Upper lobe of left lung (tissue), 6 donors: ENCODE measurements at places on chromosomes 13 and 19.
A peak's percentile ranks its signal among the peaks of the same experiment; 100 is the strongest.

DNA sequence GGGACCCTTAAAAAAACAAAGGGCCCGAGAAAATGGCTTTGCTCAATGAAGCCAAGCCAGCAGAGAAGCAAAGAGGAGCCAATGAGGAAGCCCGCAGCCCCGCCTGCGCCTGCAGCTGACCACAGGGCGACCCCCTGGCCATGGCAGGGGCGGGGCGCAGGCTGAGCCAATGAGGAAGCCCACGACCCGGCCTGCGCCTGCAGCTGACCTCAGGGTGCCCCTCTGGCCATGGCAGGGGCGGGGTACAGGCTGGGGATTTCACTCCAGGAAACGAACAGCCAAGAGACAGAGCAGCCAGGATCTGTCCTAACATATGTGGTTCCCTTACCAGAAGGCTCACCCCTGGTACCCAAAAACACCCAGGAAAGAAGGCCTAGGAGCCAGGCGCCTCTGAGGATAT is 101.4 kb downstream of the STK24 start:
- peaks cover 19% of the 10 kb centered on the region for H3K4me1 ChIP-seq
- H3K27me3 ChIP-seq: no peaks in the 10 kb centered on the region

DNA sequence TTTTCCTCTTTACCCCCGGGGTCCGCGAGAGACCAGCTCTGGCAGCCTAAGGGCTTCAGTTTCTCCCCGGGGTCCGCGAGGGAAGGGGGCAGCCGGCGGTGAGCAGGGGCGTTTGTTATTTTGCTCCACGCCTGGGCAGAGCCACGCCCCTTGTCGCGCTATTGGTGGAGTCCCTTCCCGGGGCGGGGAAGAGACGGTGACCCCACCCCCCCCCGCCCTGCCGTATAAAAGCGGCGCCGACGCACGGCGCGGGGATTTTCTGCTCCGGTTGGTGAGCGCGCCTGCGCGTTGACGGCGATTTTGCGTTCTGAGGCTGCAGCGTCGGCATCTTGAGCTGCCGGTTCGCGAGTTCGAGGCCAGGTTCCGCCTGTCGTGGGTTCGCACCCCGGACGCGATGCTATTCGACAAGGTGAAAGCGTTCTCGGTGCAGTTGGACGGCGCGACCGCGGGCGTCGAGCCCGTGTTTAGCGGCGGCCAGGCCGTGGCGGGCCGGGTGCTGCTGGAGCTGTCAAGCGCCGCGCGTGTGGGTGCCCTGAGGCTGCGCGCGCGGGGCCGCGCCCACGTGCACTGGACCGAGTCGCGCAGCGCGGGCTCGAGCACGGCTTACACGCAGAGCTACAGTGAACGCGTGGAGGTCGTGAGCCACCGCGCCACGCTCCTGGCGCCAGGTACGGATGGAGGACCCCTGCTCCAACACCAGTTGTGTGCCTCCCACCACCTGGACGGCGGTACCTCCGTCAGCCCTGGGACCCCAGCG is at the start of gene ARRDC2:
Gene ARRDC2 (plus strand): TSS at position 254 of the 757 bp plus-strand sequence. CDS start 141 bp downstream, at position 395.
- peaks cover 22% of the 10 kb centered on the region for H3K4me1 ChIP-seq
- peaks cover 58% of the 10 kb centered on the region for H3K36me3 ChIP-seq
- no peaks in the 10 kb centered on the region for H3K27me3 ChIP-seq
- peak within 1 kb of the TSS; percentile 66 for H3K4me3 ChIP-seq
- peak; percentile 94 for DNase-seq
- H3K27ac ChIP-seq: peak within 1 kb of the TSS; percentile 76

GRCh38 chr13:99260216-99260615 is 2.0 kb upstream of the GPR18 start:
- no peaks in the 10 kb centered on the region for H3K27me3 ChIP-seq
- no peak for DNase-seq
- H3K4me3 ChIP-seq: no peak overlapping the region

DNA sequence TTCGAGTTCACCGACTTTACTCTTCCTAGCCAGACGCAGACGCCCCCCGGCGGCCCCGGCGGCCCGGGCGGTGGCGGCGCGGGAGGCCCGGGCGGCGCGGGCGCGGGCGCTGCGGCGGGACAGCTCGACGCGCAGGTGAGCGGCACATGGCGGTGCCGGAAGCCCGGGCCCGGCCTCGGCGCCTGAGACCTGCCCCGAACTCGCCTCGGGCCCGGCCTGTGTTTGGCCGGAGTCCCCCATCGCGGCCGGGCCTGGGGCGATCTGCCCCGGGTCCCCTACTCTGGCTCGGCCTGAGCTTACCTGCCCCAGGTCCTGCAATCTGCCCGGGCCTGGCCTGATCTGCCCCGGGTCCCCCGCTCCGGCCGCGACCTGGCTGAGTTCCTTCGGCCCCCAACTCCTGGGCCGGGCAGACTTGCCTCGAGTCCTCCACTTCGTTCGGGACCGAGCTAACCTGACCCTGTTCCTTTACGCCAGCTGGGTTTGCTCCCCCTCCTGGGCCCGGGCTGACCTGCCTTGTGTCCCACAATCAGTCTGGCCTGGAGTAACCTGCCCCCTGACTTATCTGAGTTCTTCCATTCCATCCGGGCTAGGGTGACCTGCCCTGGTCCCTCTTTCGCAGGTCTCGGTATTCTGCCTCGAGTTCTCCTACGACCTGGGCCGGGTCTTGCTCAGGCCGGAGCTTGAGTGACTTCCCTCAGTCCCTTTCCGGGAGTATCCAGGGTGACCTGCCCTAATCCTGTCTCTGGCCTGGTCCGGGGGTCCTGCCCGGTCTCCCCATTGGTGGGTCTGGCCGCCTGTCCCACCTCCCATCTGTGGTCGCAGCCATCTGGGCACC is 764 bp downstream of the UPF1 start:
- peak overlapping the region; percentile 92 for H3K4me3 ChIP-seq
- H3K27ac ChIP-seq: peak overlapping the region; percentile 98
- DNase-seq: peak; percentile 35
- no peaks in the 10 kb centered on the region for H3K27me3 ChIP-seq
- no peaks in the 10 kb centered on the region for H3K36me3 ChIP-seq

DNA sequence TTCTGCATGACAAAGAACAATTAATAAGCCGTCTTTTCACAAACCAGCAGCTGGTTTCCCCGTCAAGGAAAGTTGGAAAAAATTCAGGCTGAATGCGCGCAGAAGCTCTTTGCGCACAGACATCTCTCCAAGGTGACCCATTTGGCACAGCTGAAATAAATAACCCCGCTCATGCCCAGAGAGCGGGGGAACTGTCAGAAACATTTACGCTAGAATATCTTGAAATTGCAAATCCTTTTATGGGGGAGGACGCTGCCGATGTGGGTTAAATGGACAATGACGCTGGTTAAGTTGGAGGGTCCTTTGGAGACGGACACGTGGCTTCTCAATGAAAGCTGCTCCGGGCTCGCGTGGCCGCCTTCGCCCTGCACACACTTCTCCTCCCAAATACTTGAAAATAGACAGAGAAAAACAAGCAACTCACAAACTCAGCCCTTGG is 30.6 kb downstream of the GSX1 start:
- H3K27me3 ChIP-seq: no peaks in the 10 kb centered on the region
- H3K4me1 ChIP-seq: no peaks in the 10 kb centered on the region
- H3K27ac ChIP-seq: no peak overlapping the region
- no peak for DNase-seq
- no peak overlapping the region for H3K4me3 ChIP-seq

GRCh38 chr19:18532168-18532890 is 10.5 kb upstream of the ELL start:
- H3K27me3 ChIP-seq: no peaks in the 10 kb centered on the region
- no peaks in the 10 kb centered on the region for H3K4me1 ChIP-seq
- peaks cover 19% of the 10 kb centered on the region for H3K36me3 ChIP-seq
- H3K4me3 ChIP-seq: no peak overlapping the region
- no peak overlapping the region for H3K27ac ChIP-seq
